ENCODE measurements at places on chromosomes 5 and 9. TPM values are rescaled to one million over a fixed set of nuclear protein-coding genes. Genes with fewer than 3 reads are reported as not detected.

The CYLC2 gene
- total RNA-seq = not detected

The GTF3C5 gene
- total RNA-seq = 159 TPM

The FOXE1 gene
- total RNA-seq = not detected

DNA sequence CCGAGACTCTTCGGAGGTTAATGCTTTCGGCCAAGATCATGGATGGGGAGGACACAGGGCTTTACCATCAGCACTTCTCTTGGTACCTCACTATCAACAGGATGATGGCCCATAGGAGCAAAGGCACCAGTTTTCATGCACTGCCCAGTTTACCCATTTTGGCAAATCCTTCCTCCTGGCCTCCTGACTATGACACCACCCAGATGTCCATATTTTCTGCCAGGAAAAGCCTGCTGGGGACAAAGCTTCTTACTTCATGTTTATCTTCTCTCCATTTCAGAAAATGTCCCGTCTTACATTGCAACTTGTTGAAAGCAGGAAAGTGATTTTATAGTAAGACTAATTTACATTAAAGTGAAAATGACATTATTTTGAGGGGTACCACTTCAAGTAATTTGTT is 61.4 kb upstream of the GAS1 start:
- DNase-seq = no peak

DNA sequence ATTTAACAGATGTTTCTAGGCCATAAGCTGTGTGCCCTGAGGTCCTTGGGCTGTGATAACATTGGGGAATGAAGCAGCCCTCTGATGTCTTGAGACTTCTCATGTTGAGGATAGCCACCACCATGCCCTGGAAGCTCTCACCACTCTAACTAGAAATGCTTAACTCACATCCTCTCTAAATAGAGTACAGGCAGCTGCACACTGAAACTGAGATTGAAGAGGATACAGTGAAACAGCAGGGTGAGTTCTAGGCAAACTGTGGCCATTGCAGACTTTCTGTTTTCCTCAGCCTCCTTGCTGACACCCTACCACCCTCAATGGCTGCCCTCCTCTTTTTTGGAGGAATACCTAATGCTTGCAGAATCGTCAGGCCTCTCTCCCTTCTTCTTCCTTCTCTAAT is 22.4 kb downstream of the UTP15 start:
- no peak for DNase-seq

DNA sequence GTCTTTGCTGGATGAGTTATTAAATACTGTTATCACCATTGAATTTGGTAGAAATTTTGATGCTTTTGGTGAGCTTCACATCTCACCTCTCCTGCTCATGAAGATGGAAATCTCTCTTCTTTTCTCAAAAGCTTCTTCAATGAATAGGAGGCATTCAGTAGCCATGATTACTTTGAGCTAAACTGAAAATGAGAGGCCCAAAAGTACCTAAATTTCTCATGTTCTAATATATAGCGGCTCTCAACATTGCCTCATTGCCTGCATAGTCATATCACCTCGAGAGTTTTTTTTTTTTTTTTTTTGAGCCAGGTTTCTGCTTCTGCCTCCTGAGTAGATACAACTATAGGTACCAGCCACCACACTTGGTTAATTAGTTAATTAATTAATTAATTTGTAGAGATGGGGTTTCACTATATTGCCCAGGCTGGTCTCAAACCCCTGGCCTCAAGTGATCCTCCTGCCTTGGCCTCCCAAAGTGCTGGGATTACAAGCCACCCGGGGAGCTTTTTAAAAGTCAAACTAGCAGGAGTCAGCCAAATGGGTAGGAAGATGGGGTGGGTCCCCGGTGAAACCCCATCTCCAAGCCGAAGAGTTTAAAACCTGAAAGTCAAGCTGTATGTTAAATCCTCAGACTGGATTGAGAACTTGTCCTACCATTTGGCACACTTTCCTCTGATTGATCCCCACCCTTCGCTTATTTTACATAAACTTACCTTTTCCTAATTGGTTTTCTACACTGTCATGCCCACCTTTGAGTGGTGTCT is 169.0 kb downstream of the DOCK2 start:
- no peak for DNase-seq

DNA sequence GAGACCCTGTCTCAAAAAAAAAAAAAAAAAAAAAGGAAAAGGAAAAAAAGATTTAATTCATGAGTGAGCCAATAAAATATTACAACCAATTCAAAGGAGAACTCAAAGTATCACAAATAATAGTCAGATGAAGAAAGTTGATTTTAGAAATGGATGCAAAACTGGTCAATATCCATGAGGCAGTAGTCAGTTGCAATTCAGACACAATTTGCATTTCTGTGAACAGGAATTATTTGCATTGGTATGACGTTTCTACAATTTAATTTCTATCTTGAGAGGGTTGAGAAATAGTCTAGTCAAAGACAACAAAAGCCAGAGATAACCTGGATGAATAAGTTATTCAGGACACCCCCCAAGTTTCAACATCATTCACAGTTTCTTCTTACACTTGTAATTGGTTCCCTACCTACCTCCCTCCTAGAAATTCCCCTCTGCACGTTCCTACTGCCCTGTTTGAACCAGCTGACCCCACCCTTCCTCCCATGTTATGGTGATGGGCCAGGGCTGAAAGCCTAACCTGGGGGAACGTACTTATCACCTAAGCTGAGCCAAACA is 28.6 kb upstream of the CDKN2AIPNL start:
- DNase-seq = no peak

DNA sequence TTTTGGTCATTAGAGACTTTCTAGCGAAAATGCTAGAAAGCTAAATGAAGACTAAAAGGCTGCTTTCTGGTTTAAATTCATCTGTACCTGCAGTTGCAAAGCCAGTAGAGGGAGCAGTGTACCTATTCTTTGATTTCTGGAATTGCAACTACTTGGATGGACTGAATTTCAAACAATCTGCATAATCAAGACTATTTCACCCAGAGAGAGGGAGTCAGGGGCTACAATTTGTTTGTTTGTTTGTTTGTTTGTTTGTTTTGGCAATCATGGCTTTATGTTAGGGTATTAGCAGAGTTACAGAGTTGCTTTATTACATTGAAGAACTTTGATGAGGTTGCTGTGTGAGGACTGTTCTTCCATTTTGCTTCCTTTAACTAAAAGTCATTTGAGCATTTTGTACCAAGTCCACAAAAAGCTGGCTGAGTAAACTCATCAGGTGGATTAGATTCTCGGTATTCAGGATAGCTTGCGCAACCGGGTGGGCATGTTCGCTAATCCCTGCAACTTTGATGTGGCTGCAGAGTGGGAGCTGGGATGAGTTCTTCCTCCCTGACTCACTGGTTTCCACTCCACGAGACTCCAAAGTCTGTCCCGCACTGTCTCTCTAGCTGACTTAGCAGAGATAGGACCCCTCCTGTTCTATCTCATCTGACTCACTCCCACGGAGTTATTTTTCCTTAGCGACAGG is 80.0 kb upstream of the TUT7 start:
- DNase-seq = peak; percentile 59

GRCh38 chr5:36396640-36397039 is 94.9 kb upstream of the RANBP3L start:
- DNase-seq = no peak

GRCh38 chr5:107955321-107955720 is 284.6 kb upstream of the EFNA5 start:
- DNase-seq = no peak

DNA sequence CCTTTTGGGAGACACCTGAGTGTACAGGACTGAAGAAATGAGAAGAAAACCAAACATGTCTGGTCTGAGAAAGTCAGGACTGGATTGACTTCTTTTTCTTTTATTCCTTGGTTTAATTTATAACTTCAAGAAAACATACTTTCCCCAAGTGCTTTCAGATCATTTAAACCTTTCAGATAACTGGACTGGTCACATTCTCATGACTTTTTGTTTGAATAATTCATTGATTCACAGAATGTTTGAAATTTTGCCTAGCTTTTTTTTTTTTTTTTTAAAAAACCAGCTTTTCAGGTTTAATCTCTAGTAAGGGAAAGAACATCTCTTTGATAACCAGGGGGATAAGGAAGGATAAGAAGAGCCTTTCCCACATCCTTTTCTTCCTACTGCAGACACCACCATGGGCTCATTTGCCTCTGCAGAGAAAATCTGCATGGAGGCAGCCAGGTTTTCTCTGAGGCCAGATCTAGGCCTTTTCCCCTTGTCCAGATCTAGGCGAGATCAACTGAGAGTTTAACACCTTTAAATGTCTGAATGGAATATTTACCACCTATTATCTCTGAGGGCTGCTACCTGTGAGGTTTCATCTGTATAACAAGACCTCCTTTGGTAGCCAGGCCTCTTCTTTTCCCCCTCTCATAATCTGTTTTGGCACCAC is 45.0 kb upstream of the SLC28A3 start:
- DNase-seq = no peak

- DNase-seq = no peak
Observed at GRCh38 chr5:110687485-110687884, 39.0 kb downstream of the TMEM232 start.

- peak; percentile 79 for DNase-seq
Observed at GRCh38 chr9:83027153-83027891, 35.6 kb downstream of the RASEF start.

DNA sequence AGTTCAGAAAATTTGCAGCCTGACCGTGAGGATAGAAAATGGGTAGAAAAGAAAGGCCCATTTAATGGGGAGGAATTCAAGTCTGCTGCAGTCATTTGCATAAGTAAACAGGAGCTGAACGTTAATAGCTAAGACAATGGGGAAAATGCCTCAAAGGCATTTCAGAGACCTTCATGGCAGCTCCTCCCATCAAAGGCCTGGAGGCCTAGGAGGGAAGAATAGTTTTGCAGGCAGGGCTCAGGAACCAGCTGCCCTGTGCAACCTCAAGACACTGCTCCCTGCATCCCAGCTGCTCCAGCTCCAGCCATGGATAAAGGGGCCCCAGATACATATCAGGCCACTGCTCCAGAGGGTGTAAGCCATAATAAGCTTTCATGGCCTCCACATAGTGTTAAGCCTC is 32.2 kb upstream of the CDH18 start:
- DNase-seq = no peak
